Spinal cord (tissue), 10 donors: ENCODE measurements at places on chromosomes 5 and 9. TPM values are rescaled to one million over a fixed set of nuclear protein-coding genes. Genes with fewer than 3 reads are reported as not detected.

FOXI1 gene
- total RNA-seq = not detected

SV2C gene
- total RNA-seq = 16.2 TPM

SFXN1 gene
- 80.0 TPM for total RNA-seq

ATP10B gene
- total RNA-seq = 3.6 TPM

GRM6 gene
- total RNA-seq = under 0.01 TPM

ZBTB43 gene
- total RNA-seq = 24.5 TPM

PTGES gene
- total RNA-seq = 9.3 TPM

C5orf52 gene
- total RNA-seq = not detected

TIMD4 gene
- total RNA-seq = 5.3 TPM

CNTRL gene
- total RNA-seq = 17.2 TPM

GABRA6 gene
- 0.06 TPM for total RNA-seq

GFPT2 gene
- total RNA-seq = 29.1 TPM

ORM2 gene
- total RNA-seq = not detected

DMGDH gene
- 7.6 TPM for total RNA-seq

NXNL2 gene
- 1.8 TPM for total RNA-seq
